ENCODE measurements at places on chromosomes 11 and 22.

DNA sequence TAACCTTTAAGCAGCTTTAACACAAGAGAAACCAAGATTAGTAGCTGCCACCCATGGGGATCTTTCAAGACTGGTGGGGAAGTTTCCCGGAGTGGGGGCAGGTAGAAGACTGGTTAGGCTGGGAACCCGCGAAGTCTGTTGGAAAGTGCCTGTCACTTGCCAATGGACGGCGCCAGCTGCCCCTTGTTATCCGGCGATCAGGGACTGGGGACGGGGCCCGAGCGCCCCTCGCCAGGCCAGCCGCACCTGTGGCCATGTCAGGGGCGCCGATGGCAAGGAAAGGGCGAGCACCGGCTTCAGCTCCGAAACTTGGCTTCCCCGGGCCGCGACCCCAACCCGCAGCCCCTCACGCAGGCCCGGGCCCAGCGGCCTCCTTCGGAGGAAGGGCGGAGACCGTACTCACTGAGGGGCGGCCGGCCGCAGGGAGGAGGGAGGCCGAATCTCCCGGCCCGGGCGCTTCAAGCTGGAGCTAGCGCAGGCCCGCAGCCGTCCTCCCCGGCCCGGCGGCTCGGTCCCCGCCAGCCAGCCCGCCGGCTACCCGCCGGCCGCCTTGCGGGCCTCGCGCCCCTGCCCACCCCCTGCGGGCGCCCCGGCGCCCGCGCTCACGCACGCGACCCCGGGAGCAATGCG lies 539 bp downstream of the EIF4ENIF1 start:
- DNase-seq = no peak

DNA sequence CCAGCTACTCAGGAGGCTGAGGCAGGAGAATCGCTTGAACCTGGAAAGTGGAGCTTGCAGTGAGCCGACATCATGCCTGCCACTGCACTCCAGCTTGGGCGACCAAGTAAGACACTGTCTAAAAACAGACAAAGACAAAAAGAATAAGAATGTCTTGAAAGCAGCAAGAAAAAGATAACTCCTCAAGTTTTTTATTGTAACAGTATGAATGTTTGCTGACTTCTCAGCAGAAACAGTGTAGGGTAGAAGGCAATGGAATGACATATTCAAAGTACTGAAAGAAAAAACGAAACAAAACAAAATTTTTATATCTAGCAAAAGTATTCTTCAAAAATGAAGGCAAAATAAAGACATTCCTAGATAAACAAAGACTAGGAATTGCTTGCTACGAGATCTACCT lies 76.9 kb downstream of the PACS1 start:
- DNase-seq = no peak

DNA sequence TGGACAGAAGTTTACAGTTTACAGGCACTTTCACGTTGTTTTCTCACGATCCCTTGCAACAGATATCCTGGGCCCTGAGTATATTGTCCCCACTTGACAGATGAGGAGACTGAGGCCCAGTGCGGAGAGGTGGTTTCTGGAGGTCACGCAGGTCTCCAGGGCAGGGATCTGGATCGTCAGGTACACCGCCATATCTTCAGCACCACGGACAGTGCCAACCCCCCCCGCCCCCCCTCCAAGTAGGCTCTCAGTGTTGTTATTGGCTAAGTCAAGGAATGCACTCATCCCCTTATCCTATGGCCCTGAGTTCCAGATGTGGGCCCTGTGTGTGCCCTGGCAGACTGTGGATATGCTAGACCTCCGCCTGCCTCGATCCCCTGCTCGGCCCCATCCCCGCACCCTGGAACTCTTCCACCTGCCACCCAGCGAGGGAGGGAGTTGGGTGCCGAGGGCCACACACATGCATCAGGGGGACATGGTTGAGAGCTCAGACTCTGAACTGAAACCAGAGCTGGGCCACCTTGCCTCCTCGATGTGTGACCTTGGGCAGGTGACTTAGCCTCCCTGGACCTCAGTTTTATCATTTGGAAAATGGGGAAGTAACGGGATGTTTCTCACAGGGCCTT lies 37.5 kb downstream of the MPPED1 start:
- DNase-seq = no peak

DNA sequence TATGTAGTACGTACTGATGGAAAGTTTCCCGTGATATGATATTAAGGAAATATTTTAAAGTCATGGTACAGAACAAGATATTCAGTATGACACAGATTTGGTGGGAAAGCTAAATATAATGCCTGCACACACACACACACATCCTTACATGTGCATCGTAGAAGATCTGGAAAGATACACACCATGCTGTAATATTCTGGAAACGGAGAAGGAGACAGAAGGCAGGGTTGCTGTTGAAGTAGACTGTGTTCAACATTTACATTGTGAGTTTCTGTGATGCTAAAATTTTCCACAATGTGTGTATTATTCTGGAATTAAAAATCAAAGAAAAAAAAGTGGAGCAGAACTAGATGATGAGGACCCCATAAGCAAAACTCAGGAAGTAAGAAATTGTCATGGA lies 118.0 kb downstream of the RRAS2 start:
- no peak for DNase-seq

- no peak for DNase-seq
Measured at GRCh38 chr22:44584256-44584902, 86.3 kb upstream of the RTL6 start.

GRCh38 chr11:134488913-134489312 lies 76.9 kb upstream of the B3GAT1 start:
- DNase-seq = no peak

All from right atrium auricular region (tissue), 2 donors.